ENCODE measurements at places on chromosomes 5 and 9.
A peak's percentile ranks its signal among the peaks of the same experiment; 100 is the strongest.

DNA sequence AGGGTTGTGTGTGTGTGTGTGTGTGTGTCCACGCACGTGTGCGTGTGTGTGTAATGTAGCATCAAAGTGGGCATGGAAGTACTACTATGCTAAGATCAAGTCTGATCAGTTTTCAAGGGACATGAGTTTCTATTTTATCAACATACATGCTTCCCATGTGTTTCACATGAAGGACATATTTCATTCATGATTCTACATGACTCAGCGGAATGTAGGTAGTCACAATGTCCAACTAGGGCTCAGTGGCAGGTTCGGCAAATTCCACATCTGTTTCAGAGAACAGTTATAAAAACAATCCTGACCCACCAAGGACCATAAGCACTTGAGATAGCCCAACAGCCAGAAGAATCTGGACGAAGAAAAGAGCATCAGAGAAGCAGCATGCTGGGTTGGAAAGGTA, 148.3 kb downstream of the SPOCK1 start:
- DNase-seq, result no peak

DNA sequence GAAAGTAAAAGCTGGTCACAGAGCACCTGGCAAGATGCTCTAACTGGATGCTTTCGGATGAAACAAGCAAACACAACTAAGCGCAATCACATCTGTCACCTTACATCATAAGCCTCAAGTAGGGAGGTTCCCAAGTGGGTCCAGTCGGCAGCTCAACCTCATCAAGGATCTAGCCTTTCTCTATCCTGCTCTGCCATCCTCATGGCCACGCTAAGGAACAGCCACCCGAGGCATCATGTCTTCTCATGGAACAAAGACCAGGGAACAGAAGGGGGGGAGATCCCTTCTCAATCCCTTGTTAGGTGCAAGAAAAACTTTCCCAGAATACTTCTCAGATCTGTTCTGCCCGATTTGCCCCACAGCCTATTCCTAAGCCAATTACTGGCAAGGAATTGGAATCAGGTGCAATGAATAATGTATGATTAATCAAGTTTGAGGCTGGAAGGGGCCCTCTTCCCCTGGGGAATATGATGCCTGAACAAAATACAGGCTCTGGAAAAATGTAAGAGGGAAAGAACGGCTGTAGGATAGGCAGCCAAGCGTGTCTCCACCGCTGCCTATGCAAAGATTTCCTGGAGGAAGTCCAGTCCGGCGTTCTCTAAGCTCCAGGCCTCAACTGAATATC, 1.3 kb upstream of the HABP4 start:
- no peak for DNase-seq

- DNase-seq, result no peak
These were observed 78.7 kb downstream of the ELAVL2 start for GRCh38 chr9:23747088-23748075.

GRCh38 chr9:1298046-1298445, 247.9 kb downstream of the DMRT2 start:
- no peak for DNase-seq

- DNase-seq, result no peak
These were observed 35.2 kb downstream of the YIPF5 start for GRCh38 chr5:144135113-144135762.

DNA sequence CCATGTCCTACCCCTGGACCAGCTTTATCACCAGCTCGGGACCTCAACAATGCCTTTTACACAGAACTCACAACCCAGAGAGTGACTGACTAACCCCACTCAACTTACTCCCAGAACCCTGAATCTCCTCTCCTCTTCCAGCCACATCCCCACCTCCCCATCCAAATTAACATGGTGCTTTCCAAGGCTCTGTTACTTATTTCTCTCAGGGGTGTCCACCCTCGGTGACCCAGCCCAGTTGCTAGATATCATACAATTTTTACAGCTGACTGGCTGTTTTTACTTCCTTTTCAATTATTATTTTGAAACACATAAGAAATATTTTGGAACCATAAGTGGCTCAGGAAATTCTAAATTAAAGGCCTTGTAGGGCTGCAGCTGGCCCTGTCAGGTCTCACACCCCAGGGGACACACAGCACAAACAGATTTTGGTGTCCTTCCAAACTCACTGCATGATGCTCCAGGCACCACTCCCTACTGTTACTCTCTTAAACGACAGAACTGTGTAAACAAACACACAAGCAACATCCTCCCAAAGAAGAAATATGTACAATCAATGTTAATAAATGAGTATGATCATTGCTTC, 180.6 kb downstream of the ADAMTS12 start:
- no peak for DNase-seq

DNA sequence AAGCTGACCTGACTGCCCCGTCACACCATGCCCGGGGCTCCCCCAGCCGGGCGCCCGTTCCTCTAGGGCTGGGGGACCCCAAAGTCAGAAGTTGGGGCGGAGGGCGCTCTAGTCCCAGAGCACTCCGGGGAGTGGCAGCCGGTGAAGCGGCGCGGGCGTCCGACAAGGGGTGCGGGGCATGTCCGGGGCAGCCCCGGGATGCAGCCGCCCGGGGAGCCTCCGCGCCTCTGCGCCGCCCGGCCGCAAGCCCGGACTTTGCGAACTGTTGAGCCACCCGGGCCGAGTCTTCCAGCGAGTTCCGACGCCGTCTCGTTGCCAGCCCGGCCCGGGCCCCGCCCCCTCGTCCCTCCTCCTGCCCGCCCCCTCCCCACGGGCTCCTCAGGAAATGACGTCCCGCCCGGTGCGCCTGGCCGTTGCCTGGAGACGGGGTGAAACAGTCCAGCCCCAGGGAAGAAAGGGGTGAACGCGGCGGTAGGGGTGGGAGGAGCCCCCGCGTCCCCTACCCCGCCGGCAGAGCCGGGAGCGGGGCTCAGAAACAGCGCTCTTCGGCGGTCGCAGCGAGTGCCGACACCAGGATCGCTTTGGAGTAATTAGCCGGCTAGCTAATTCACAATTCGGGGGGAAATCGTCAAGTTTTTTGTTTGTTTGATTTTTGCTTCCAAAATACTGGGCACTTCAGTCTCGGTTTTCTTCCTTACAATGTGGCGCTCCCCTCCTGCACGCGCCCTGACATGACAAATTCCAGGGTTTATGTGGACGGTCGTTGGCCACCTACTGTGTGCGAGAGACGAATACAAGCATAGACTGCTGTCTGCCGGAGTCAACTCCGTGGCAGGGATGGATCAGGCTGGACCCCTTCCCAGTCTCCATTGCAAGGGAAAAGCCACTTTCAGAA, at the start of gene WHRN:
TSS of gene WHRN (minus strand) at position 287 of the 895 bp plus-strand sequence. CDS start 672 bp downstream, outside the sequence.
- peak; percentile 91 for DNase-seq

- DNase-seq, result no peak
These were observed 97.3 kb downstream of the MAPKAP1 start for GRCh38 chr9:125609744-125610143.

GRCh38 chr5:81553567-81554212, 159.8 kb upstream of the ACOT12 start:
- DNase-seq, result no peak

- peak; percentile 7 for DNase-seq
These were observed 7.5 kb downstream of the NHP2 start for GRCh38 chr5:178145965-178146820.

DNA sequence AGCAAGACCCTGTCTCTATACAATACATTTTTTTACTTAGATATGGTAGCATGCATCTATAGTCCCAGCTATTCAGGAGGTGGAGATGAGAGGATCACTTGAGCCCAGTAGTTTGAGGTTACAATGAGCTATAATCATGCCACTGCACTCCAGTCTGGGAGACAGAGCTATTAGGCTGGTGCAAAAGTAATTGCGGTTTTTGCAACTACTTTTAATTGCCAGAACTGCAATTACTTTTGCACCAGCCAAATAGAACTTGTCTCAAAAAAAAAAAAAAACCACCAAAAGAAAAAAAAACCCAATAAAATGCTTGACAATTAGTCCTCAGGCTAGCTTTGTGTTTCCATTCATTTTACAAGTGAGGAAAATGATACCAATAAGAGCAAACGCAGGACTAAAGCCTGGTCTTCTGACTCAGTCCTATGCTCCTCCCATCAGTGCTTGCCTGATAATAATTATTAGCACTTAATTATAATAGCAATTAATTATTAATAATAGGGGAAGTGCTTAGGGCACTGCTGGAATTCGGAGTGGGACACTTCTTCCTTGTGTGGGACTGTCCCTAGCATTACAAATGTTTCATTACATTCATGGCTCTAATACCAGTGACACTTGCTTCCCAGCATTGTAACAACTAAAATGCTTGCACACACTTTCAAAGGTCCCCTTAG, 73.1 kb upstream of the TAF1L start:
- no peak for DNase-seq

- no peak for DNase-seq
These were observed 352.6 kb downstream of the CDH12 start for GRCh38 chr5:22500556-22500955.

DNA sequence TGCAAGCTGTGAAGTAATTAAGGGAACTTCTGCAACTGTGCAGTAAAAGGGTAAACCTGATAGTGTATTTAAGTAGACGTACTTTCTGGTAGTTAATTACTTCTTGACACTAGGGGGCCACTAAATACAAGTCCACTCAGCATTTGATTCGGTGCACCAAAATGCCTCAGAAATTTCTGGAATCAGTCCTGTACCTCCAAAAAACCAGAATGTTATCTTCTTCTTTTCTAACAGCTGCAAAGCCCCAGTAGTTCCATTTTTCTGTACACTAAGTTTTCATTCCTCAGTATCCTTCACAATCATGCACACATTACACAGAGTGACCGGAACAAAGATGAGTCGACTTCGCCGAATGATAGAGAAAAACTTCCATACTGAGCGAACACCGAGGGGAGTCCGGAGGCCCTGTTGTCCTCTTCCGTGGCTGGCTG, 484 bp downstream of the GFM2 start:
- no peak for DNase-seq

DNA sequence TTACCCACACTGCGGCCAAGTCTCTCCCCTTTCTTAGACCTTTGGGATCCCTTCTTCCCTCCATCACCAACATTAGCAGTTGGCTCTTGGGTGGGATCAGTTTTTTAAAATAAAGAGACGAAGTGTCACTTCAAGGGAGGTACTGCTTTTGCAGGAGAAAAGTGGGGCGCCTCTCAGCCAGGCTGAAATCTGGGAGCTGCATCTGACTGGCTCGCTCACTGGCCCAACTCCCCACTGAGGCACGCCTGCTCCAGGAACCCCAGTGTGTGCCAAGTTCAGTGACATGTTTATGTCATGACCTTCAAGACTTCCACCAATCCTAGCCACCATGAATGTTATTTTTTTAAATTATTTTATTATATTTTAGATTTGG, 130.5 kb downstream of the MVB12B start:
- DNase-seq, result no peak

DNA sequence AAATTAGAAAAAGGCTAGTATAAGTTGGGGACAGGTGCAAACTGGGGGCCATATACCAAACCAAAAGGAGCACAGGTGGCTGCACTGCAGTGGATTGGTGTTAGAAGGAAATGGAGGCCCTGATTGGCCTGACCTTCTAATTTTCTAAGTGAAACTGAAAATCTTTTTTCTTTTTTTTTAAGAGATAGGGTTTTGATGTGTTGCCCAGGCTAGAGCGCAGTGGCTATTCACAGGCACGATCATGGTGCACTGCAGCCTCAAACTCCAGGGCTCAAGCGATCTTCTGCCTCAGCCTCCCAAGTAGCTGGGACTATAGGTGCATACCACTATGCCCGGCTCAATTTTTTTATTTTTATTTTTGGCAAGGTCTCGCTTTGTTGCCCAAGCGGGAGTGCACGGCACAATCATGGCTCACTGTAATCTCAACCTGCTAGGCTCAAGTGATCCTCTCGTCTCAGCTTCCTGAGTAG, 9.8 kb upstream of the CCDC69 start:
- no peak for DNase-seq

- no peak for DNase-seq
These were observed 416.3 kb downstream of the NR2F1-AS1 start for GRCh38 chr5:93164690-93165089.

DNA sequence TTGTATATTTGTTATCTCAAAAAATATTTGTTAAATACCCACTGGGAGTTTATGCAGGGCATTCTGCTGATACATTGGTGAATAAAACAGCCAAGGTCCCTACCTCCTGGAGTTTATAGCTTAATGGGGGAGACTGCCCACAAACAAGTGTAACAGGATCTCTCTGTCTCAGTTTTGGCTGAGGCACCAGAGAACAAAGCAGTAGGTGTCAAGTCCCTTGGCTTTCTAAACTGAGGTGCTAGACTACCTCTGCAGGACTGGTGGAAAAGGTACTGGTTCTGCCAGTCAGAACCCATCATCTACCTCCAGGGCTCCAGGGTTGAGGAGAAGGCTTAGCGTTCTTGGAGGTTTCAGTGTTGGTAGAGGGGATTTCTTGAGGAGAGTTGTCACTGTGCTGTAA, 188.4 kb upstream of the ELL2 start:
- no peak for DNase-seq

- DNase-seq, result no peak
These were observed 586.4 kb downstream of the HTR1A start for GRCh38 chr5:63375851-63376250.

DNA sequence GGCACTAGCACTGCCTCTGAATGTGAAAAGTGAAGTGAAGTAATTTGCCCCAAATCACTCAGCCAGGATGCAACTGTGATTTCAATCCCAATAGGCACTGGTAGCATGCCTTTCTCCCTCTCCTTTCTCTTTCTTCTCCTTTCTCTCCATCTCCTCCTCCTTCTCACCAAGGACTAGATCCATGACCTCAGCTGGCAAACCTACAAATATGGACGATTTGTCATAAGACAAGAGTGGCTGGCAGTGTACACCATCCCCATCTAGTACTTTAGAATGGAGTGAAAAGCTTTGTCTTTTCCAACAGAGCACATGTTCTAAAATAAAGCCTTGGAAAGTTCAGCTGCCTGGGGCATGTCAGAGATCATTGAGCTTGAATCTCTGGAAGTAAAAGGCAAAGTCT, 574.7 kb upstream of the CLINT1 start:
- DNase-seq, result no peak

DNA sequence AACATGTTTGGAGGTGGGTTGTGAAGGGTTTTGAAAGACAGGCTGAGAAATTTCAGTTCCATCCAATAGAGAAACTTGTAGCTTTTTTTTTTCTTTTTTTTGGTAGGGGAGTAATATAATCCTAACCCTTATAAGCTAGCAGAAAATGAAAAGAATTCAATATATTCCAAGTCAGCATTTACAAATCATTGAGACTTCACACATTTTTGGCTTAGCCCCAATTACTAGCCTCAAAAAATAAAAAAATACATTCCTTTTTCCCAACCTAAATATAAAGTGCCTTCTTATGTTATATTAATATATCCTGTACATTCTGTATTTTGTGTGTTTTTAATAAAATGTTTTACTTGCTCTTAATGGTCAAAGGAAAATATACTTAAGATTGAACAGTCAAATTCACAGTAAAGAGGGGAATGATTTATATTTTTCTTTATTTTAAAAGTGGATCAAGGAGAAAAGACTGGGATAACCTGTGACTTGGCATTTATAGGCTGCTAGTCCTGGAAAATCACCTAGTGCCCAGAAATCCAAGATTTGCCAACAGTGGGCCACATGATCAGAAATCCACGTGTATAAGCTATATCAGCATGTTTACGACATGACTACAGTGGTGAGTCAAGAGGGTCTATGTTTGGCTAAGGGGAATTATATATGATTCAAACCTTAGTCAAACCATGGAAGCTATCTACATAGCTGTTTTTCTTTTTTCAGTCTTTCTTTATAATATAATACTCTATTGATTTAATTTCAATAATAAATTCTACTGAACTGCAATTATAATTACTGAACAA, 14.5 kb downstream of the HACD4 start:
- DNase-seq, result no peak

GRCh38 chr9:129677456-129677855, 12.0 kb downstream of the PRRX2 start:
- no peak for DNase-seq

Measured in NCI-H774 (cell line).